Tibial nerve (tissue), 4 donors: ENCODE measurements at places on chromosomes 11 and 22. TPM values are rescaled to one million over a fixed set of nuclear protein-coding genes. Genes with fewer than 3 reads are reported as not detected.

The KCNK4 gene
- total RNA-seq = 1.2 TPM

The POLR2L gene
- total RNA-seq = 140 TPM

The TIMM10B gene
- 59.6 TPM for total RNA-seq

GRCh38 chr11:61980783-61981541 is 13.5 kb upstream of the FTH1 start:
- no peak for DNase-seq

The CD248 gene
- 29.9 TPM for total RNA-seq

DNA sequence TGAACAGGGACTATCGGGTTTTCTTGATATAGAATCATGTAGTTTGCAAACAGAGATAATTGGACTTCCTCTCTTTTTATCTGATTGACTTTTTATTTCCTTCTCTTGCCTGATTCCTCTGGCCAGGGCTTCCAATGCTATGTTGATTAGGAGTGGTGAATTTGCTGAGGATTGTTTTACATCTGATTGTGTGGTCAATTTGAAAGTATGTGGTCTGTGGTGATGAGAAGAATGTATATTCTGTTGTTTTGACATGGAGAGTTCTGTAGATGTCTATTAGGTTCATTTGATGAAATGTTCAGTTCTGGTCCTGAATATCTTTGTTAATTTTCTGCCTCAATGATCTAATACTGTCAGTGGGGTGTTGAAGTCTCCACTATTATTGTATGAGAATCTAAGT is 713.2 kb upstream of the CCDC179 start:
- no peak for DNase-seq

The CDHR5 gene
- not detected for total RNA-seq

GRCh38 chr11:72522186-72522585 is 87.9 kb upstream of the CLPB start:
- DNase-seq = no peak

DNA sequence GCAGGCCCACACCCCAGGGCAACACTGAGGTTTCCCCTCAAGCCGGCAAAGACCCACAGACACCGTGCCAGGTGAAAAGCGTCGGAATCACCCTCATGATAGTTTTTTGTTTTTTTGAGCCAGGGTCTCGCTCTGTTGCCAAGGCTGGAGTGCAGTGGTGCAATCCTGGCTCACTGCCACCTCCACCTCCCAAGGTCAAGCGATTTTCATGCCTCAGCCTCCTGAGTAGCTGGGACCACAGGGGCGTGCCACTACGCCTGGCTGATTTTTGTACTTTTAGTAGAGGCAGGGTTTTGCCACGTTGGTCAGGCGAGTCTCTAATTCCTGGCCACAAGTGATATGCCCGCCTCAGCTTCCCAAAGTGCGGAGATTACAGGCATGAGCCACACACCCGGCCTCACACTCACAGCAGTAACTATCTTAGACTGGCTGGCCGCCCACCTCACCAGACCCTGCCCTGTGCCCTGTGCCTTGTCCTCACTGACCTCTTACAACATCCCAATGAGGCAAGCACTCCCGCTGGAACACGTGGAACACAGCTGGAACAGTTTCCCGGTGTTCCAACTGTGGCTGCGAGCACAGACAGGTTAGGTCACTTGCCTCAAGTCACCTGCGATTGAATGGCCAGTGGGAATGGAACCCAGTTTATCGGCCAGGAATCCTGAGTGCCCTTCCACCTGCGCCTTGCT is 21.1 kb downstream of the LRRC10B start:
- peak; percentile 31 for DNase-seq

- DNase-seq = no peak
These were observed 14.7 kb upstream of the GNAZ start for GRCh38 chr22:23055449-23056179.

DNA sequence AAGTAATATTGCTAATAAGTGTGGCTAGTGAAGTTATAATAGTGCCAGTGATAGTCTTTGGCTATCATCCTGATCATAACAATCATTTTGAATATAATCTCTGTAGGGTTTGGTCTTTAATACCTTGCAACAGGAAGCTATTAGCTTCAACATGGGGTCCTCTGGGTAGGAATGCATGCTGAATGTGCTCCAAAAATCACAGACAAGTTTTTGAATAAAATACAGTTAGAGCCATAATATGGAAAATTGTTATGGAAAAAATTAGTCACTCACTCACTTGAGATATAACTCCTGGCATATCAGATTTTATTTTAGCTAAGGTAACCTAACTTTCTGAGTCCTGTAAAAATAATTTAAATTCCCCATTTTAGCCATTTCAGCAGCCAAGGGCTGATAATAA is 95.4 kb upstream of the MTMR2 start:
- no peak for DNase-seq

- no peak for DNase-seq
These were observed 352.0 kb upstream of the MPPED2 start for GRCh38 chr11:30938171-30938570.

DNA sequence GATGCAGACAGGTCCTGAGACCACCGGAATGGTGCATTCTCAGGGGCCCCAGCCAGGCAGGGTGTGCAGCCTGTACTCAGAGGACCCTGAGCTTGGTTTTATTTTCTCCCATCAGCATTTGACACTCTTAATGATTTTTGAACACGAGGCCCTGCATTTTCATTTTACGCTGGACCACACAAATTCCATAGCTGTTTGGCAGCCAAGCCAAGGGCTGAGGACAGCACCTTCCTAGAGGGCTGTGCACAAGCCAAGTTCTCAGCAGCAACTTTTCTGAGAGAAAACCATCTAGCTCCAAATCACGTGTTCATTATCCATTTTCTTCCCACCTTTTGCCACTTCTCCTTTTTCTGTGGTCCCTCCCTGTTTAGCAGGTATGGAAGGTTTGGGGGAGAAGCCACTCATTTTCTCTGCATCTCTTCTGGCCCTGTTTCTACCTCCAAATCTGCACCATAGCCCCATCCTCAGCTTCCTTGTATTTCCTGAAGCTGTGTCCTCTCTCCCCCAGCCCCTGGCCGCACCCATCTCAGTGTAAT is 60.4 kb downstream of the TRAF6 start:
- no peak for DNase-seq

DNA sequence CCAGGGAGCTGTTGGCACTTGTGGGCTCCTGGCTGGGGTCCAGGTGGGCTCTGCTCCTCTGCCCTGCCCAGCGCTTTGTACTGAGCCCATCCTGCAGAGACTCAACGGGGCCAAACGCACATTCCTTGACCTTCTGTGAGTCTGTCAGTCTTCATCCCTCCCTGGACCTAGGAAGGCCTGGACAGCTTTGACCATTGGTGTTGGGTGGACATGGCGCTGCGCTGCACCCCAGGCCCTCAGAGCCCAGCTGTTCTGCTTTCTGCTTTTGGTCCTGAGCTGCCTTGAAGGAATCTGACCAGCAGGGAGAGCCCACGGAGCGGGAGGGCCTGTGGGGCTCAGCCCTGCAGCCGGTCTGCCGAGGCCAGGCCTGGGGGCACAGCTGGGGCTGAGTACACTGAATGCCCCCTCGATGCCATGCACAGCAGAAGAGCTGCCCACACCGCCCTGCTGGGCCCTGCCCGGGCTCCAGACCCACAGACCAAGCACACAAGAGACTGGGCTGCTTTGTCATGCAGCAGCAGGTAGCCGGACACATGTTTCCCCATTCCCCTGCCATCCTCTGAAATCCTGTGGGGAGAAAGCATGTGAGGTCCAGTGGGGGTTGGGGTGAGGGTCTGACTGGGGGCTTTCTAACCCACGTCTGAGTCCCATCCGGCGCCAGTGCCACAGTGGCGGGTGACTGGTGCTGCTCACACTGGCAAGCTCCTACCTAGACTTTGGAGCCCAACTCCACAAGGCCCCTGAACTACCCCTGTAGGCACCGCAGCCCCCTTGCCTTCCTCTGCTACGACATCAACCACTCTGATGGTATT is 24.1 kb upstream of the CCDC188 start:
- no peak for DNase-seq

DNA sequence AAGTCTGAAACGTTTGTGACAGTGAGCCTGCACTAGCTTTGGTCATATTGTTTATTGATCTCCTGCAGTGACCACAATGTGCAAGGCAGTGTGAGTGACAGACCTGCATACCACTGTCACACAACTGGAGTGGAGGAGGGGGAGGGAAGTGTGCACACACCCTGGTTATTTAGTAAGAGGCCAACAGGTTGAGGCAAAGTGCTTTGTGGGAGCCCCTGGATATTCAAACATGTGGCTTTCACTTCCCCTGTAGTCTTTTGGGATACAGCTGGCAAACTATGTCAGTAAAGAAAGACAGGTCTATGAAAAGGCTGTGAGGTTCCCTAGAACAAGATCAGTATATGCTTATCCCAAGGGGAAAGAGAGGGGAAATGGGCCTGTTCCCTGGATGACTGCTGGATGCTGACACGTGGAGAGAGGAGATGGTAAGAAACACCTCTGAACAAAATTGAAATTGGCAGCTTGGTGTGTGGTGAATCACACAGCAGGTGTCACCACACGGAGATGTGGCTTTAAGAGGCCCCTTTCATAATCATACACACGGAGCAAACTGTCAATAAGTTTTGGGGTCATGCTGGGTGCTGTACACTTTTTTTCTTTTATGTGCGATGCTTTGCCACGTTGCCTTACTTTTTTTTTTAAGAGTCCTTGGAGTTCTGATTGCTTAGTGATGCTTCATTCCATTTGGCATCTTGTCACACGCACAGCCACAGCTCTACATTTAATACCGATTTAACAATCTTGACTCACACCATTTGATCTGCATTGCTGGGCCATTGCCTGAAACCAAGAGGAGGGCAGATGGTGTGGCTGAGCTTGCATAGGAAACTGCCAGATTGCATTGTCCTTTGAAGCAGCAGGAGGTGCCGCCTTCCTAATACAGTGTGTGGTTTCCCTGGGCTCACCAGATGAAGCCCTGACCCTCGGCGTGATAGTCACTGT is 11.3 kb downstream of the OSBP2 start:
- DNase-seq = no peak

DNA sequence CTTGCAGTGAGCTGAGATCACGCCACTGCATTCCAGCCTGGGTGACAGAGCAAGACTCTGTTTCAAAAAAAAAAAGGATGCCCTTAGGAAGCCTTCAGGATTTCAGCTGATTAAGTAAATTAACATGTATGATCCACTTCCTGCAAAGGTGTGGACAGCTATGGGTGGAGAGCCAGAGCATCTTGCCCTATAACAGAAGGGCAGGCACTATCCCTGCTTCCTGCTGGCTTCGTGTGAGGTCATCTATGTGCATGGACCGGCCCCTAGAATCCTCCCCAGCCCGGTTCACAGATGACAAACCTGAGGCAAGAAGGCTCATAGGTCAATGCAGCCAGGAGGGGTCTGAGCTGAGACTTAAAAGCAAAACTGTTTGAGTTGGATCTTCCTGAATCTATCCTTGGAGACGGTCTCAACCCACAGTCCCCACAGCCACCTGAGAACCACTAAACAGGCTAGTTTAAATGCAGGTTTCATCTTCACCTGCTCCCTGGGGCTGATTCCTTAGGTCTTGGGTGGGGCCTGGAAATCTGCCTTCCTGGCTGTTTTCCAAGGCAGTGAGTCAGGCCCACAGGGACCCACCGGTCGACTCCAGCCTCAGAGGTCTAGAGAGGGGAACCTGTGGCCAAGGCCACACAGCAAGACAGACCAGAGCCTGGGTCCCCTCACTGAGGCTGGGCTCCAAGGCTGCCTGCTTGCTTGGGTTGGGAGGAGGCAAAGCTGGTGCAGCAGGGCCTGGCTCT is 55.2 kb upstream of the MPEG1 start:
- no peak for DNase-seq

The TP53I11 gene
- total RNA-seq = 133 TPM

- no peak for DNase-seq
These were observed 1.7 kb upstream of the DGCR2 start for GRCh38 chr22:19123936-19124335.

DNA sequence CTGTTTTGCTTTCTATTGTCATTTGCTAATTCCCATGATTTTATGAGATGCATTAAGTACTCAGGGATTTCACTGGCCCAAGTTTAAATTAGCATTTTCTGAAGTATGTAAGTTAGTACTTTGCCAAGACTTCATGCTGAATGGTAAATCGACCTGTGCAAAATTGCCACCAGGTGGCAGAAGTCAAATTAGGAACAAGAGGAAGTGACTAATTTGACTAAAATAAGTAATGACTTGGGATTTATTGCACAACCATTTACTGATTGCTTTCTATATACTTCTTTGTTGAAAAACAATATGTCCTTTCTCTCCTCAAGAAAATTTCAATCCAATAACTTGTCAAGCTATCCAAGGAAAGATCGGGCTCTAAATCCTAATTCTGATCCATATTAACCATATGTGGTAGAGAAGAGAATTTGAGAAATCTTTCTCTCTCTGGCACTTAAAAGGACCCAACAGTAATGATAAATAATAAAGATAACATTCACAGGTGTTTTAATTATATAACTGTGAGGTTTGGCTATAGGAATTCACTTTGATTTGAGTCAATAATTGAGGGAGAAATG is 253.7 kb upstream of the CHORDC1 start:
- no peak for DNase-seq

DNA sequence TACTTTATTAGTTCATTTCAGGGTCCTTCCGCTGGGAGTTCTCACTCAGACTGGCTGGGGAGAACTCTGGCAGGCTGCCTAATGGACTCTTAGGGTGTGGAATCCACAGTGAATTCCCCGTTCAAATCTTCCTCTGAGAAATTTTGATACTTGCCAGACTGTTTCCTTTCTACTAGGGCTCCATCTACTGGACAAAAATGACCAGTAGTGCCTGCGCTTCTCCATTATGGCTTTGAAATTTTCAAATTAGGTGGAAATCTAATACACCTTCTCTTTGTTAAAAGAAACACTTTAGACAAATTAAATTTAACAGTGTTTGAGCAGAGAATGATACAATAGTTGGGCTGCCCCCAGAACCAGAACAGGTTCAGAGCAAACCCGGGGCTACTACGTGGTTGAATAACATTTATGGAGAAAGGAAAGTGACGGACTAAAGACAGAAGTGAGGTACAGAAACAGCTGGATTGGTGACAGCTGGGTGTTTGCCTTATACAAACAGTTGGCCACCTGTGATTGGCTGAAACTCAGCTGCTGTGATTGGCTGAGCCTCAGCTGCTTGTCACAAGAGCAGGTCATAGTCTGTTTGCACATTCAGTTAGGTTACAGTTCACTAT is 52.9 kb upstream of the FDX1 start:
- peak; percentile 76 for DNase-seq

The HEPN1 gene
- total RNA-seq = not detected

DNA sequence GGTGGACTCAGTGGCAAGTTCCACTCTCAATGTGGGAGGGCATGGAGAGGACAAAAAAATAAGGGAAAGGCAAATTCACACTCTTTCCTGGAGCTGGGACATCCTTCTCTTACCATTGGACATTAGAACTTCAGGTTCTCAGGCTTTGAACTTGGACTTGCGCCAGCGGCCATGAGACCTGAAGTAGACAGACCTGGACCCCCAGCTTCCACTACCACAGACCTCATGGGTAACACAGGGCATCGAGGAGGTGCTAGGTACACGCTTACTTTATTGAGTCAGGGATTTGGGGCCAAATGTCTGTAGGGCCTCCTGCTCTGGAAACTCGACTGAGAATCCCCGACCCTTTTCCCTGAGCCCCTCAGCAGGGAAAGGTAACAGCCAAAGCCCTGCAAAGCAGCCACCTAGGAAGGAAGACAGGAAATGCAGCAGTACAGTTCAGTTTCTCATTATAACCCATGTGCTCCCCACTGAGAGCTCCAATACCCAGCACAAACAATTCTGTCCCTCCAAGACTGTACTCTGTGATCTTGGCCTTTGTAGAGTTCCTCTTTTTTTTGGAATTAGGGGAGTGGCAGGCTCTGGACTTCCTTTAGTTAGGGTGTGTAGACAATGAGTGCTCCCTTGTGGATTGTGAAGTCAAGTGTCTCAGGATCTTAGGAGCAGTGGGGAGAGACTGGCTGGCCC is 5.7 kb downstream of the CHRNA10 start:
- DNase-seq = no peak

The KRTAP5-11 gene
- not detected for total RNA-seq

The FADD gene
- 24.7 TPM for total RNA-seq

- DNase-seq = no peak
These were observed 1.4 kb downstream of the FBXO3 start for GRCh38 chr11:33772870-33773269.
